Left hindlimb (tissue), 1 donor: ENCODE measurements at places on chromosomes 11 and 22.

DNA sequence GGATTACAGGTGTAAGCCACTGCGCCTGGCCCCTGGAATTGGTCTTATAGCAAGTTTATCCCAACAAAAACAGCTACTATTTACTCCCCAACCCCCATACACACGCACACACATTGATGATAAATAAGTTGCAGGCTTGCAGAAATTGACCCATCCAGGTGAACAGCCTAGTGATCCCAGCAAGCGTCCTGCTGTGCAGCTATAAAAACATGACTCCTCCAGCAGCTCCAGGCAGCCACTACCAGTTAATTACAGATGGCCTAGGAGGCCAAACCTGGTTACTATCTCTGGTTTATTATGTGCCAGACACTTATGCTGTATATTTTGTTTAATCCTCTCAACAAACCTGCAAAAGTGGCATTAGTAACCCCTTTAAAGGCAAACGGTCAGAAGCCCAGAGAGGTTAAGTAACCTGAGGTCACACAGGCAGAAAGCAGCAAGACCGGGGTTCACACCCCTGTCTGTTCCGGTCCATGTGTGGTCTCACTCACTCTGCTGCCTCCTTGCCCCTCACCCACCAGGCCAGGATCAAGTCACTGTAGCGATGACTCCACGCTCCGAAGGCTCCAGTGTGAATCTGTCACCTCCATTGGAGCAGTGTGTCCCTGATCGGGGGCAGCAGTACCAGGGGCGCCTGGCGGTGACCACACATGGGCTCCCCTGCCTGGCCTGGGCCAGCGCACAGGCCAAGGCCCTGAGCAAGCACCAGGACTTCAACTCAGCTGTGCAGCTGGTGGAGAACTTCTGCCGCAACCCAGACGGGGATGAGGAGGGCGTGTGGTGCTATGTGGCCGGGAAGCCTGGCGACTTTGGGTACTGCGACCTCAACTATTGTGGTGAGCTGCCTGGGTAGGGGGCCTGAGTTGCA, 6.6 kb downstream of the F2 start:
- no peak for DNase-seq

DNA sequence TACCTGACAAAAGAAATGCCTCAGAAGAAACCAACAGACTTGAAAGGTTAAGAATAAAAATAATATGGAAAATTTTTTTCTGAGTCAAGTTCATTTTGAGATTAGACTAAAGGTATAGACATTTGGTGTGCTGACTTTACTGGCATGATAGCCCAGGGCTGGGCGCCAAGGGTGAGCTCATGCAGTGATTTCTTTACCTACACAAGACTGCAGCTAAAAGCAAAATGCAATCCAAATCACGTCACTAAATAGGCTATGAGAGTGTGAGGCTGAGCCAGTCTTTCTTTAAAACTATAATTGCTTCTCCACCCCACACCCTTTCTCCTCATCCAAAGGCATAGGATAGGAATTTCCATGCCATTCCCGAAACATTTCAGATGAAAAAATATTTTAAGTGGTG, 196.5 kb downstream of the FAM76B start:
- DNase-seq: peak; percentile 80

DNA sequence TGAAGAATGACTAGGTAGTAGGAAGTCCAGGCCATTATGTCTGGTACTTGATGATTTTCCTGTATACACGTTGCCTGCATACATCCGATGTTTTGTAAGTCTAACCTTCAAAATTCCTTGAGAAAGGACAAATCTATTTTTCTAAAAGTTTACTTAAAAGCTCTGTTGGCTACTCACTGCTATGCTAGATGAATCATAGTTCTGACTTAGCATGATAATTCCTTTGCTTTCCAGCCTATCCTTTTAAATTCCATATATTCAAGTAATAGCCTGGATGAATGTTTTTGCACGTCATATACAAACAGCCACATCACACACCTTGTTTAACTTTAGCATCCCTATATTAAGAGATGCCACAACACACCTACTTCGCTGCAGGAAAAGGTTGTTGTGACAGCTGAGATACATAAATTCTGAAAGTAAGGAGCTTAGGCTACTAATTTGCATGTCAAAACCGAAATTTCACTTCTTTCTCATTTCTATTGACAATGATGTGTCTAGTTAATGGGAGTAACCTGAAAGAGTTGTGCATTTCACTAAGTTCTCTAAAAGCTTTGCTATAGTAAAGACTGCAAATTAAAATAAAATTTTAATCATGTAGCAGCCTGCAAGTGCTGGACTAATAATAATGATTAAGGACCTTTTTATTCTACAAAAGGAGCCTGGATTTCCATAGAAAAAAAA, 1116.4 kb downstream of the JRKL start:
- DNase-seq: no peak

- peak; percentile 26 for DNase-seq
Observed at GRCh38 chr11:70507466-70508230, 109.3 kb downstream of the CTTN start.

DNA sequence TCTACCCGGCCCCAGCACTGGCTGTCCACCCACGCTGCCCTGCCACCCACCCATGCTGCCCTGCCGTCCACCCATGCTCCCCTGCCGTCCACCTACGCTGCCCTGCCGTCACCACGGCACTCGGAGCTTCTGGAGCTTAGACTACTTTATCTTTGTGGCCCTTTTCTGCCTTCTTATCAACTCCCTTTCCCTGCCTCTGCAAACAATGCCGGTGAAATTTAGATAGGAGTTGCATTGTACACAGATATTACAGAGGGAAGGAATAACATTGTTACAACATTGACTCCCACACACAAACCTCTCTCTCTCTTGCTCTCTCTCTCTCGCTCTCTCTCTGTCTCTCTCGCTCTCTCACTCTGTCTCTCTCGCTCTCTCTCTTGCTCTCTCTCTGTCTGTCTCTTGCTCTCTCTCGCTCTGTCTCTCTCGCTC, 33.7 kb upstream of the BRSK2 start:
- DNase-seq: no peak

DNA sequence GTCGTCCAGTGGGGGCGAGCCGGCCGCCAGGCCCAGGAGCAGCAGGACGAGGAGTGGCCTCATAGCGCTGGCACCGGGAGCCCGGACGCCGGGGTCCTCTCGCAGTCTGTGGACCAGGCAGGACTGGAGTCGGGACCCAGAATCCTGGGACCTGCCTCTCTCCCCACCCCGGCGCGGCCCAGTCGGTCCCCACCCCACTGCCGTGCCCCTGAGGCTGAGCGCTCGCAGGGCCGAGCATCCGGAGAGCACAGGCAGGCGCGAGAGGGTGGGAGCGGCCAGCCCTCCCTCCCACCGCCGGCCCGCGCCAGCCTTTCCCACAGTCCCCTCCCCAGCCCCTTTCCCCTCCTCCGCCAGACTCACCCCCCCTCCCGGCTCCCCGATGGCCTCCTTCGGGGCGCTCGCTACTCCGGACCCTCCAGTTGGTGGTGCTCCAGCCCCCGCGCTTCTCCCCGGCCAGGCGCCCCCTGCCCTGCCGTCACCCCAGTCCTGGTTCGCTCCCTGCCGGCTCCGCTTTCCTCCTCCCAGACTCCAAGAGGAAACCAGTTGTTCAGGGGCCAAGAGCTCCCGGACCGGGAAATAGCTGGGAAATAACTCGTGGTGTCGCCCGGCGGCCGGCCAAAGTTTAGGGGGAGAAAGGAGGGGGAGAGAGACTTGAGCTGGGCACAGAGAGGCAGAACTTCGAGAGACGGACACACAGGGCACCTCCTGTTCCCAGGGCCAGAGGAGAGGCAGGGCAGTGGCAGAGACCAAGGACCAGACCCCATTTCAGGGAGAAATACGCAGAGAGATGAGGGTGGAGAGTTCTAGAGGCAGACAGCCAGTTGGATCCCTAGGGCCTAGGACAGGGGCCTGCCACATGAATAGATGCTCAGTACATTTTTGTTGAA, at the start of gene C1QTNF5:
TSS of gene C1QTNF5 (minus strand) at position 549 of the 887 bp plus-strand sequence. CDS start at position 63, 486 bp downstream.
- peak; percentile 95 for DNase-seq

GRCh38 chr11:45371251-45372115, 85.3 kb upstream of the SYT13 start:
- DNase-seq: peak; percentile 73

DNA sequence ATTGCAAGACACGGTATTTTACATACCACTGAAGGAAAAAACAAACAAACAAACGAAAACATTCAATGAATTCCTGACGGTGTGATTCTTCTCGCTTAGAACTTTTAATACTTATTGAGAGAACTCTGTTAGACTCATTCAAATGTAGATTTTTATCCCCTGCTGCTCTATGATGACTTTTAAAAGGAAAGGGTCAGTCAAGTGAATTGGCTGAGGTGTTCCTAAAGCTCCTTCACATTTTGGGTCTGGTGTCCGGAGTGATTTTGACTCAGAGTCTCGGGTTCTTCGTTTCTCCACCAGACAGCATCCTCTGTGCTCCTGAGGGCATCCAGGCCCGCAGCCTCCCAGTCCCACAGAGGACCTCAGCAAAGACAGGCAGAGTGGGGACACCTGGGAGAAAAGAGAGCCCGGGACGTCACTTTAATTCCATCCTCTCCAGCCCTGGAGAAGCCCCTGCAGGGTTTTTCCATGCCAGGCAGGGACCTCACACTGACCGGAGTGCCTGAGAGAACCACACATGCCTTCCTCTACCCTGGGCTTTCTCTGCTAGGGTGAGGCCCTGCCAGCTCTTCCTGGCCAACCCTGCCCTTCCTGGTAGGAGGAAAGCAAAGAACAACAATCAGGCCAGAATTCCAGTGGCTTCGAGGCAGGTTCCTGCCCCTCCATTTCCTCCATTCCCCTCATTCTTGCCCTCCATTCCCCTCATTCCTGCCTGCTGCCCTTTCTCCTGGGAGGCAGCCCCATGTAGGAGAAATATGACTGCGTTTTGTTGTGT, 1.4 kb upstream of the CSF2RB start:
- DNase-seq: no peak

- DNase-seq: no peak
Observed at GRCh38 chr11:69078930-69079605, 30.3 kb downstream of the TPCN2 start.

DNA sequence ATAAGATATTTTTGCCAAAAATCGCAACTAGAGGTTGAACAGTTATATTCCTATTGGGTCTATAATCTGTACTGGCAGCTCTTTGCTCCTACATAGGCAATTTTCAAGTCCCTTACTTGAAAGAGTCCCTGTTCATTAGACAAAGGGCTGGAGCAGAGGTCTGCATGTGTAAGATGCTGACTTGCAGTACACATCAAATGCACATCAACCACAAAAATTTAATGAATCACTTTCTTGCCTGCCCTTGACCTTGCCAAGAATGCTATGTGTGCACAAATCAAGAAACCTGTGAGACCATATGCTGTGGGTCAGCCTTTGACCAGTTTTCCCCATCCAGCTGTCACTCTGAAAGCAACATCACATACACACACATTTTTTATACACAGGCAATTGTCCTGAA, 661.5 kb downstream of the LRRC4C start:
- no peak for DNase-seq
